ENCODE measurements at places on chromosomes 16 and 17. TPM values are rescaled to one million over a fixed set of nuclear protein-coding genes. Genes with fewer than 3 reads are reported as not detected.

Gene CDRT15L2
- total RNA-seq = not detected

Gene SPN
- total RNA-seq = 341 TPM

Gene PIGW
- 6.9 TPM for total RNA-seq

Gene FADS6
- not detected for total RNA-seq

Gene FHOD1
- total RNA-seq = 94.8 TPM

Gene MILR1
- 0.35 TPM for total RNA-seq

Gene DUS1L
- 99.3 TPM for total RNA-seq

Gene ADAP2
- total RNA-seq = 0.65 TPM

Gene ABCA6
- 0.30 TPM for total RNA-seq

Gene NPIPA7
- 3.6 TPM for total RNA-seq

All from activated CD4-positive, alpha-beta memory T cell treated with anti-CD3 and anti-CD28 coated beads, Interleukin-2, amount 10 ng/mL, durations not matched to agents 7 days and 5 days (primary cell).